ENCODE measurements at places on chromosomes 13 and 19.

- no peak for DNase-seq
Measured at GRCh38 chr13:106560821-106561220, 7.1 kb downstream of the ARGLU1 start.

DNA sequence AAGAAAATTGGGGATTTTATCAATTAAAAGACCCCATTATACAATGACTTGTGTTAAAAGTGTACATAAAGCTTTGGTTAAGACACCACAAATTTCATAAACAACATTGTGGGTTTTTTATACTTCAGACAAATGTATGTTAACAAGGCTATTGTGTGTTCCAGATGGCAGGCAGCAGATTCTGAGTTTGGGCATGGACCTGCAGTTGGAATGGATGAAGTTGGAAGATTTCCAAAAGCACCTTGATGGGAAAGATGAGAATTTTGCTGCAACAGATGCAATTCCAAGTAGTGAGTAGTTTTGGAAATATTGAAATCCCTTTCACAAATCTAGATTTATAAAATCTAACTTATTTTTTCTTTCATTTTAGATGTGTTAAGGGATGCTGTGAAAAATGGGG lies 25.4 kb downstream of the MPHOSPH8 start:
- DNase-seq = no peak

DNA sequence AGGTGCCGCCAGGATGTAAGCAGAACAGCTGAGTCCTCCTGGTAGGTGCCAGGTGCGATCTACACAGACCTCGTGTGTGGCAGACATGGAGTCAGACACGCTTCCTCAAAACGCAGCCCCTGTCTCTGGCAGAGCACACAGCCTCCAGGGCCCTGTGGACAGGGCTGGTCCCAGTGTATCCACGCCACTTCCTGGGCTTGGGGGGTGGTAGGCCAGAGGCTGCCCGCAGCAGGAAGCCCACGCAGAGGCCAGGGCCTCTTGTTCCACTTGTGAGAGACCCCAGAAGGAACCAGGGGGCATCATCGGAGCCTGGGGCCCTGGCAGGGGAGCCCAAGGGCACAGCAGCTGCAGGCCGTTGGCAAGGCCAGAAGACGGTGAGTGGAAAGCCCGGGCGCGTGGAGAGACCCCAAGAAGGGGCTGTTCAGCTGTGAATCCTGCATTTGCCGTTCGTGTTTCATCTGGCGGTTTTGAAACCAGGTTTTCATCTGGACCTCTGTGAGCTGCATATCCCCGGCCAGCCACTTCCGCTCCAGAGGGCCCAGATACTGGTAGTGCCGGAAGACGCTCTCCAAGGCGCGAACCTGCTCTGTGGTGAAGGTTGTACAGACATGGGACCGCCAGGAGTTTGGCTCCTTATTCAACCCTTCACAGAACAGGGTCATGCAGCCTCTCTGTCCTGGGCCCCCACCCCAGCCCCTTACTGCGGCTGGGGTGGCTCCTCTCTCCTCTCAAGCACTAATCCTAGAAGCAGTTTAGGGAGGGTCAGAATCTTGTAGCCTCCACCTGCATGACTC lies 25.1 kb upstream of the SLITRK1 start:
- no peak for DNase-seq

GRCh38 chr19:56405062-56405461 lies 930 bp downstream of the ZNF583 start:
- no peak for DNase-seq

- DNase-seq = no peak
Measured at GRCh38 chr19:41707502-41707812, 969 bp upstream of the CEACAM5 start.

DNA sequence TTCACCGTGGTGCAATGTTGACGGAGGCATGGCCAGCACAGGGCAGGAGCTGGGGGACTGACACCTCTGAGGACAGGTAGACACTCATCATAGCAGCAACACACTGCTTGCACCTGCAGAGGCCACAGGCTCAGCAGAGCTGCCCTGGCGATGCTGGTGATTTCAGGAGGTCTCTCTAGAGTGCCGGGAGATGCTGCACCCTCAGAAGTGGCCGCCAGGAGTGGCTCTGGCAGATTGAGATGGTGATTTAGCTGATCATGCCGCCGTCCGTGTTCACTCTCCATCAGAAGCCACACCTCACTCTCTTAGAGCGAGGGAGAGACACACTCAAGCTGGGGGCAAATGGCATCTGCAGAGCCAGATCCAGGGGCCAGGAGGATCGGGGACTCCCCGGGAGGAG lies 244.6 kb upstream of the SGCG start:
- DNase-seq = no peak

DNA sequence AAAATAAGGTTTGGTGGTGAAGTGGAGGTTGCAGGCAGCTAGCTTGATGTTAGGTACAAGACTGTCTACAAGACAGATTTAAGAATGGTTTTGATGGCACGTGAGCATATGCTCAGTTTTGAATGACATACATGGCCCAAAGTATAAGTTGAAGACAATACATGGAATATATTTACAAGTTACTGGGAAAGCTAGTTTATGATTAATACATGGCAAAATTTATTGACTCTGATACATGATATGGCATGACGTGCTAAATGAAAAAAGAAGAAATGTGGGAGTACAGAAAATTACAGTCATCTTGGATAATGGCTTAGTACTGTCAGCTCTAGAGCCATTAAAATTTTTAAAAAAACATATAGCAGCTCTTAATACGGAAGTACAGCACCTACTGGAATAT lies 4.4 kb downstream of the KLF5 start:
- DNase-seq = no peak

GRCh38 chr19:50384685-50385535 lies 763 bp downstream of the POLD1 start:
- DNase-seq = no peak

GRCh38 chr13:113361406-113361805 lies 2.5 kb downstream of the GRTP1 start:
- DNase-seq = no peak

DNA sequence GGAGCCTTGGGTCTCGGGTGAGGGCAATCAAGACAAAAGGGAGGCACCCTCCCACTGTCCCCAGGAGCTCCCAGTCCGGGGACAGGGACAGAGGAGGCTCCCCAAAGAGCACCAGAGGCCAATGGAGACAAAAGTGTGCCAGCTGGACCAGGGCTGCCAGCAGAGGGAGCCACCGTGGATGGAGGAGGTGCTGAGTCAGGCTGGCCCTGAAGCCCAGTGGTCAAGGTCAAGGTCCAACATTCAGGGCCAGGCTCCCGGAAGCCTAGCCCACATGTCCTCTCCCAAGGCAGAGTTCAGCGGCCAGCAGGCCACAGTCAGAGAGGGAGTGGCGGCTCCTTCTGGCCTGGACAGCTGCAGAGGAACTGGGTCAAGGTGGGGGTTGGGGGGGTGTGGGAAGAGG lies 8.4 kb downstream of the COL5A3 start:
- no peak for DNase-seq

DNA sequence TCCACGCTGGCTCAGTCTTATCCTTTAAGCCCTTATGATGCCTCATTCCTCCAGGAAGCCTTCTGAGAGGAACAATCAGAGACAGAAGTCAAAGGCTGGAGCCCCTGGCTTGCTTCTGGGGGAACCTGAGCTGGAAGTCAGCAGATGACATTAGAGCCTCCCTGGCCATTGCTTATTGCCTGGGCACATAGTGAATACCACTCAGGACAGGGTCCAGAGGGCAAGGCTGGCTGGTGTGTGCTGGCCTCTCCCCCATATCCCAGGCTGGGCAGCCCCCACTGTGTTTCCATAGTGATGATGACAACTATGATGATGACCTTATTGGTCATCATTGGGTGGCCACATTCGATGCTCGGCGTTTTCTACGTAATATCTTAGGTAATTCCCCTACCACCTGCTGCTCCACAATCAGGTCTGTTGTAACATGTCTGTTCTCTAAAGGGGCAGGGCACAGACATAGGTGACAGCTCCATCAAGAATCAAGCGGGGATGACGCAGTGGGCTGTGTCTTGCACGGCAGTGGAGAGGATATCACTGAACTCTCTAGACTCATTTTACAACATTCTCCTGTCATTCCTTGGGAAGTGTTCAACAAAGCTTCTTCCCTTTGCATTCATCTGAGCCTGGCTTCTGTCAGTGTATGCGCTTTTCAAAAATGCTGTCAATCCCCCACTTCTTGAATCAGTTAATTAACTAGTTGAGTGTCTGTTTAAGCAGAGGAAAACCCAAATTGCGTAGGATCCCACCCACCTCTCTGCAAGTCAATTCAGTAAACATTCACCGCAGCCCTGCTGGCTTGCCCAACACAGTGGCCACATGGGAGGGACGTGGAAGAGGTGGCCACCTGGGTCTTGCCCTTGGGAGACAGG lies 89.4 kb upstream of the TSHZ3 start:
- DNase-seq = no peak

- DNase-seq = no peak
Measured at GRCh38 chr19:1755467-1756171, 2.3 kb downstream of the ONECUT3 start.

DNA sequence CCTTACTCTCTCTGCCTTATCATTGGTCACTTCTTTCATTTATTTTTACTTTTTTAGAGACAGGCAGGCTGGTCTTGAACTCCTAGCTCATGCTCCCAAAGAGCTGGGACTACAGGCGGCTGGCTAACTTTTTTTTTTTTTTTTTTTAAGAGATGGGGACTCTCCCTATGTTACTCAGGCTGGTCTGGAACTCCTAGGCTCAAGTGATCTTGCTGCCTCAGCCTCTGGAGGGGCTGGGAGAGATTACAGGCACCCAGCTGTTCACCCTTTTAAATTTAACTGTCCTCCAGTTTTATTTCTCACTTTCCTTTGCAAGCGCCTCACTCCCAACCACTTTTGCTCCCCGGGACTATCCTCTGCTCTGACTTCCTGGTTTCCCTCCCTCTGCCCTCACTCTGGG lies 5.6 kb upstream of the CLDN10 start:
- DNase-seq = no peak

DNA sequence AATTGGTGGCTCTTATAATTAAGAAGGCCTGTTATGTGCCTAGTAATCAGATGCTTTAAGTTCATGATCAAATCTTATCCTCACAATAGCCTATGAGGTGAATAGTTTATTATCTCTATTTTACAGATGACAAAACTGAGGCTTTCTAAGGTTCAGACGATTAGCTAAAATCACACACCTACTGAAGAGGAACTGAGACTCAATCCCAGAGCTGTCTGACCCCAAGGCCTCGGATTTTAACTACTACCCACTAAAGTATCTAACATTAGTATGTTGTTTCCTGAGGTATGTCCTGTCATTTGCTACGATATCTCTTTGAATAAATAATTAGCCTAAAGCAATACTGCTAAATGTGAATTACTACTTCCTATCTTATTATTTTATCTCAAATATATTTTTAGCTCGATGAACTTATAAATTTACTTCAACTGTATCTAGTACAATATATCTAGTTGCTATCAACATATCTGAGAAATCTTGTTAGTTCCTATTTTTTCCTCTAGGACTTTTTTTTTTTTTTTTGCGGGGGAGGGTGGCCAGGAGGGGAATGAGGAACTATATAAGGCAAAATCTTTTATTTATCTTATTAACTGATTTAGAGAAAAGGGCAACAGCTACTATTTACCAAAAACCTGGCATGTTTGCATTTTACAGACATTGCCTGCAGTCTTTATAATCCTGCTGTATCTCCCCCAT lies 118.5 kb downstream of the ABCC4 start:
- DNase-seq = no peak

DNA sequence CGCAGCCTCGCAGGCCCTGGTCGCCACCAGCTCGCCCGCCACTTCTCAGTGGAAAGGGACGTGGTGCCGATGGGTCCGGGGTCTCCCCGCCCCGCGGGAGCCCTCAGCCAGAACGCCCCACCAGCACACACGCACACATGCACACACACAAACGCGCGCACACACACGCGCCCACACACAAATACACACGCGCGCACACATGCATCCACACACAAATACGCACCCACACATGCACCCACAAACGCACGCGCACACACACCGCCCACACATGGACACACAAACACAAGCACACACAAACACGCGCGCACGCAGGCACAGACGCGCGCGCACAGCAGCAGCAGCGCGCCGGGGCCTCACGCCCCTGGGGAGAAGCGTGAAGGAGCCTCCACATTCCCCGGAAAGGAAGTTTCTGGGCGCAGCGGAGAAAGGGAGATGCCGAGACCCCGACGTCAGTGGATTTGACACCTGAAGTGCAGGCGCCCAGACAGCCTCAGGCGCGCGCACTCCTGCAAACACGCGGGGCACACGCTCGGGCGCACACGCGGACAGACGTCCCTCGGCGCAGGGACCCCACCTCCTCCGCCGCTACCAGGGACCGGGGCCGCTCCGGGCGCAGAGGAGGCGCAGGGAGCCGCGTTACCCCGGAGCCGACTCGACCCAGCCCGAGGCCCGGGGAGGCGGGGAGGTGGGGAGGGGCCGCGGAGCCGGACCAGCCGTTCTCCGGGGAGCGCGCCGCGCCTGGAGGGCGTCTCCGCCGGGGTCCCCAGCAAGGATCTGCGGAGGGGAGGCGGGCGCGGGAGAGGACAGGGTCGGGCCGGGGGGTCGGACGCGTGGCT lies 622 bp downstream of the RASA3 start:
- DNase-seq = no peak

- peak; percentile 48 for DNase-seq
Measured at GRCh38 chr13:32911506-32911905, 104.7 kb upstream of the KL start.

DNA sequence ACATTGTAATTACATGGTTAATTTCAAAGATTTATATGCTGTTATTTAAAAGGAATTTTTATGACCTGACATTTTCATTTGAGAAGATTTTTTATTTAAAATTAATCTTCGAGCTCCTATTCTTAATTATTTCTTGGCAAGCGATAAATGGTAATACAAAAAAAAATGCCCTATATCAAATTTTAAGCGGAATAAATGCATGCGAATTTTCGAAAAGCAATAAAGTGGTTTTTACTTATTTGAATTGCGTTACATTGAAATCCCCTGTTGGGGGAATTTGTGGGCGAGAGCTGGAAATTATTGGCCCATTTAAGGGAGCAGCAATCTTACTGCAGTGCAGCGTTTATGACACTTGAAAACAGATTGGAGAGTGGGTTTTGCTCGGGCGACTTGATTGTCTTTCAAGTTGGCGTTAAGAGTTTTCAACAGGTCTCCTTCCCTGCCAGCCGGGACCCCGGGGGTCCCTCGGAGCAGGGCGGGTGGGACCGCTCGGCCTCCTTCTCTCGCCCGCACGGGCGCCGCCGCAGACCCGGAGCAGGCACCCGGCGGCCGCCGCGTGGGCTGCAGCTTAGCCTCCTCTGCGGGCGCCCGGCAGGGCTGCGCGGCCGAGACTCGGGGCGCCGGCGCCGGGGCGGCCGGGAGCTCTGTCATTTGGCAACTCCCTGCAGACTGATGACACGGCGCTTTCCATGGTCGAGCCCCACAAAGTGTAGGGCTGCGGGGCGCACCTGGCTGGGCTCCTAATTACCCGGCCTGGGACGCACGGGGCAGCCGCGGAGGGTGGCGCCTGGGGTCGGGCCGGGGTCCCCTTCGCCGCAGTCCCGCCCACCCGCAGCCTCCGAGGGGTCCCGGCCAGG lies 255.1 kb upstream of the SOX21 start:
- no peak for DNase-seq

- no peak for DNase-seq
Measured at GRCh38 chr13:50757008-50757407, 86.5 kb downstream of the DLEU7 start.

GRCh38 chr13:99464441-99464949 lies 36.8 kb upstream of the TM9SF2 start:
- no peak for DNase-seq

- DNase-seq = no peak
Measured at GRCh38 chr13:46032341-46032740, 20.2 kb downstream of the ZC3H13 start.
